ENCODE measurements at places on chromosomes 4 and X. TPM values are rescaled to one million over a fixed set of nuclear protein-coding genes. Genes with fewer than 3 reads are reported as not detected.

DNA sequence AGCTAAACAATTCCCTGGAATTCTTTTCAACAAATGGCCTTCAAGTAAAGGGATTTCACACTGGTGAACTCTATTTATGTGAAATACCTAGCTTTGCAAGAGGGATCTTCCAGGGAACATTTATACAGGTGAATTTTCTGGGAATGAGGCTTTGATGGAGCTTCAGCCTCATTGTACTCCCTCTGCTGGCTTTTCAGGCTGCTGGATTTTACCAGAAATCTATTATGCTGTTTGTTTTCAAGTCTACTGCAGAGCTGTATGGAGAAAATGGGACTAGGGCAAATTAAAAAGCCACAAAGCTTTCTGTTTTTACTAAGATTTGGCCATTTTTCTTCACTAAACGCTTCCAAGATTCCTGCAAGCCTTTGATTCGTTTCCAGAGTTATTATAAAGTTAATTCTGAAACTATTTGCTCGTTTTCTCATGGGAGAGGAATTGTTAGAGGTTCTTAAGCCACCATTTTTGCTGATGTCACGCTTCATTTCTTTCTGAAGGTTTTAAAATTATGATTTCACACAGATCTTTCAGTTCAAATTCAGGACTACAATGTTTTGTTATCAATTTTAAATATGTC, 31.6 kb downstream of the KDM6A start:
- DNase-seq = no peak

GRCh38 chr4:29861307-29861706, 858.9 kb upstream of the PCDH7 start:
- DNase-seq = no peak

DNA sequence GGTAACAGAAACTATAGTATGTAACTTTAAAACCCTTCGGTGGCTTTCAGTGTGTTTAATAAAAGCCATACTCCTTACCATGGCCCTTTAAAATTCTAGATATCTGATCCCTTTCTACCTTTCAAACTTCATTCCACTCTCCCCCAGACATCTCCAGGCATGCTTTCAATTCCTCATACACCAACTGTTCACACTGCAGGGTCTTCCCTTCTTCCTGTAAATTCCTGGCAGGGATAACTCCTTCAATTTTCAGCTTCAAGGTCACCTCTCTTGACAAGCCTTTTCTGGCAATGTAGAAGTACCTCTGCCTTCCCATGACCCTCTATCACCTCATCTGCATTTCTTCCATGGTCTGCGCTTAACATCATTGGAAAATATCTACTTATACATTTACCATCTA, 60.8 kb downstream of the WDFY3 start:
- DNase-seq = no peak

GRCh38 chr4:176187624-176188023, 7.8 kb downstream of the SPATA4 start:
- no peak for DNase-seq

- DNase-seq = no peak
Observed at GRCh38 chr4:102552781-102553180, 51.6 kb downstream of the NFKB1 start.

DNA sequence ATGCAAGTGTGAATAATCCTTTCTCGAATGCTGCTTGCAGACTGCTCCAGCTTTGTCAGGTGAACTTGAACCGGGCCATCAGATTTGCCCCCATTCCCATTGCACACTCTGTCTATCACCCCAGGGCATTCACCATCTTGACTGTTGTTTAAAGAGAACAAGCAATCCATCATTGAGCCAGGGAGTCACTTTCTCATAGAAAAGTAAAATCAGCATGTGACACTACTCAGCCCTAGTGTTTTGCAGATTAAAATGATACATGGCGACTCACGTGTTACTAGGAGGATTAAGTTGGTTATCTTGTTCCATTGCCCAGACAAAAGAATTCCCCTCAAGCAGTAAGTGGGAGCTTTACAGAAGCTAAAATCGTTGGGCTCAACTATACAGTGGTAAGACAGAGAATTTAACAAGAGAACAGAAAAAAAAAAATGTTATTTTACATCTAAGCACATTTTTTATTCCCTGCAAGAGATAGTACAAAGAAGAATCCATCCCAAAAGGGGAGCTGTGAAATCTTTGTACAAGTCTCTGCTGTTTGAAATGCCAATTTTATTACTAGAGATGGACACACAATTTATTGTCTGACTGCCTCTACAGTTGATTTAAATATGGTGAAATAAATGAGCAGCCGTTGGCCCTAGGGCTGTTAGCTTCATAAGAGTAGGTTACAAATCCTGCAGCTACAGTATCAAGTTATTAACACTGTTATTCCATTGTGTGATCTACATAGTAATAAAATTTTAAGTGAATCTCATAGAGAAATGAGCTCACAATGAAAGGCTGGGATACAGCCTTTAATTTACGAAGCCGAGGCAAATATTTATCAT, 67.5 kb downstream of the NEUROG2 start:
- no peak for DNase-seq

GRCh38 chr4:74473155-74473811, 28.3 kb downstream of the AREG start:
- DNase-seq = no peak

GRCh38 chr4:140695483-140695882, 60.7 kb downstream of the TBC1D9 start:
- no peak for DNase-seq

DNA sequence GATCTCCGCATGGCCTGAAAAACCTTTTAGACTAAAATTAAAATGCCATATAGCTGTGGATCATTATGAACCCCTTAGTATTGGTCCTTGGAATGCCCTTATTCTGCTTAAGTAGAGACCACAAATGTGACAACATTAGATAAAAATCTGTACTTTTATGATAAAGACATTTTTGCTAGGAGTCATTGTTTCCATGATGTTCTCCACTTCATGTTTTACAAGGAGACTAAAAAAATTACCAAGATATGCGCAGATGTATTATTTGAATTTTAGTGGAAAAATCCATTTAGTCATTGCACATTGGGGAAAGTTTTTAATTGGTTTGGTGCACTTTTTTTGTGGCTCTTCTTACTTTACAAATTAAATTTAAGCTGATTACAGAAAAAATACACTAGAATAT, 85.1 kb upstream of the HPRT1 start:
- DNase-seq = no peak

DNA sequence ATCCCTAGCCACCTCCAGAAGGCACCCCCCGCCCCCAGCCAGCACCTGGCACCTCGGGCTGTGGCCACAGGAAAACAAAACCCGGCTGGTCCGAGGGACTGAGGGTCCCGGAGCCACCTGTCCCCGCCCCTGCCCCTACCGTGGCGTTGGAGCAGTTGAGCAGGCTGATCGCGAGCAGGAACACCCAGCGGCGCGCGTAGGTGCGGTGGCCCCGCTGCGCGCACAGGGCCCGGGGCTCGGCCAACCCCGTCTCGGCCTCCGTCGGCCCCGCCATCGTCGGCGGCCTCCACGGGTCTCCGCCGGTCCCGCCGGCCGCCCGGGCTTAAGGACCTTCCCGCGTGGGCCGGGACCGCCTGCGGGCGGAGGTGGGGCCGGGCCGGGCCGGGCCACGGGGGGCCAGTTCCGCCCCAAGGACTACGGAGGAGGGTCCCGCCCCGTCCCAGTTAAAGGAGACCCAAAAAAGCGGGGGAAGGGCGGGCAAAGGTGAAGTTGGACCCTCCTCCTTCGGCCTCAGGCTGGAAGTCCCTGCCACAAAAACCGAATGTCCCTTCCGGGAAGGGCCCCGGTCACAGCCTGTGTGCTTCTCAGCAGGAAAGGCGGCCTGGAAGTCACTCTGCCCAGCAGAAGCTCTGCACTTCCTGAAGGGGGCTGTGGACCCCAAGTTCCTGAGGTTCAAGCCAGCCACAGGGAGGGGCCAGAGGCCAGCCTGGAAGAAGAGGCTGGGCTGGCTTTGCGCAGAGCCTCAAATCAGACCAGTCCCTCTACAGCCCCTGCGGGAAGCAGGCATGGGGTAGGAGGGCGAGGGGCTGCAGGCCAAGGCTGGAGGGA, at the start of gene SLC49A3:
TSS of gene SLC49A3 (minus strand) at position 298 of the 828 bp plus-strand sequence. CDS start at position 274, 24 bp downstream.
- no peak for DNase-seq

GRCh38 chrX:6885909-6886308, 261.6 kb upstream of the STS start:
- no peak for DNase-seq

- DNase-seq = no peak
Observed at GRCh38 chrX:41236629-41237028, 97.3 kb upstream of the DDX3X start.

DNA sequence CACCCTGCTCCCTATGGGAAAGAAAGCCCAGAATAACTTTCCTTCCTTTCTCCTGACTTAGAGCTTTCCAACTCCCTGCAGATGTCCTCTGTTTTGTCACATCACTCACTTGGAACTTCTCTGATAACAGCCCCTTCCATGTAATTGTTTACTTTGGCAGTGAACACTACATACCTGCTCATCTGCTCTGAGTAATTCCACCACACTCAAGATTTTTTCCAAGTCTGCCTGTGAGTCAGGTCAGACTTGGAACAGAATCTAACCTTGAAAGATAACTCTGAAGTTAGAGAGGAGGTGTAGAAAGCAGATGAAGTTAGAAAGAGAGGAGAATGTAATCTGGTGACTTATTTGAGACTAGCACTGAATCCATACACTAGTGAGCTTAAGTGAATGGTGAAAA, 7.4 kb downstream of the MAGEB10 start:
- DNase-seq = no peak

Gene BMP3
- 24.6 TPM for total RNA-seq

Gene MSX1
- 9.7 TPM for total RNA-seq

Gene RGN
- 2.7 TPM for total RNA-seq

Gene C4orf36
- total RNA-seq = 2.2 TPM

Gene ASB5
- not detected for total RNA-seq

Gene PRKG2
- not detected for total RNA-seq

Gene TAF7L
- total RNA-seq = not detected

Gene GC
- total RNA-seq = not detected

Gene F8A3
- 9.1 TPM for total RNA-seq

Gene XG
- total RNA-seq = 0.28 TPM

Gene NAP1L2
- total RNA-seq = 4.7 TPM

Gene SYP
- 3.3 TPM for total RNA-seq
